ENCODE measurements at places on chromosomes 11 and 22.

DNA sequence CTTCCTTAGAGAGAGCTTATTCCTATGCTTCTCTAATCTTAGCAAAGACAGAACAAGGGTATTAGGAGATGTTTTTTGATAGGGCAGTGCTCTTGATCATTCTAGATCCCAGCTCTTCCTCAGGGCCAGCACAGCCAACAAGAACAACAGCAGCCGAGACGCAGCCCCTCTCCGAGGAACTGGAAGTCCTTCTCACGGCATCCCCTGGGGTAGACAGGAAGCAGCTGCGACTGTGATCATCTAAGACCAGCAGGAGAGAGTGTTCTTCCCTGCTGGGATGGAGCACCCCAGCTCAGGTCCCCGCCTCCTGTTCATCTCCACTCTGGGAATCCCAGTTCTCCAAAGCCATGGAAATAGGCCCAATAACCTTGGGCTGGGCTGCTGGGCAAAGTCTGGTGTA, 29.6 kb downstream of the IRAG1 start:
- no peak for DNase-seq

DNA sequence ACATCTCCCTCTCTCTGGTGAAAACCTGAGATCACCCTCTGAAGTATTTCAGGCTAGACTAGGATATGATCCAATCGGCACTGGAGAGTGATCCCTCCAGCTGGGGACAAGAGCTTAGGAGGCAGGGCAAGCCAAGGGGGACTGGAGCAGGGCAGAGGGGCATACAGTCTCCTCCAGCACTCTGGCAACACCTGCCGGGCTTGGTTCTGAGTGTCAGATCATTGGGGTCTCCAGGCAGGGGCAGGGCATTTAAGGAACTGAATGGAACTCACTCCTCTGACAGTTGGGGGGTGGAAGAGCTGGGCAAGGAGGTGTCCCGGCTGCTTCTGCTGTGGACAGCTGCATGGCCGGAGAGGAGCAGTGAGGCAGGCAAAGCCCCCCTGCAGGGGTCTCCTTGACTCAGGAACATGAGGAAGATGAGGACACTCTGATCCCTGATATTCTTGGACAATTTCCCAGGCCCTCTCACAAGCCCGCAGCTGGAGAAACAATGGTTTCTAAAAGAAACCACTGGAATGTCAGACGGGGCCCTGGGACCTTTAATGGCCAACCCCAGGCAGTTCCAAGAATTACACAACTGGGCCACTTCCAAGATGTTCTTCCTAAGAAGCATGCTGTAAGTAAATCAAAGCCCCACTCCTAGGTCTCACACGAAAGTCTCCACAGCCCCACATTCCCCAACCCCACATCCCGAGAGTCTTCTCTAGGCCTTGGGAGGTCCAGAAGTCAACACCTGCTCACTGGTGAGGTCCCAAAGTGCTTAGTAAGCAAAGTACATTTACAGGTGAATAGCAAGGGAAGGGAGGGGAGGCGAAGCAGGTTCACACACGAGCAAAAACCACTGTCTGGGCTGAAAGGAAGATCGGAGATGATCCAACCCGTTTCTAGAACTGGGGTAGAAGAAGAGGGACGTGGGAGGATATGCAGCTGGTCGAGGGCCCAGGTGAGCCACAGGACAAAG, 1.2 kb upstream of the CCDC86 start:
- DNase-seq: peak; percentile 90

GRCh38 chr11:113048820-113049768, 87.9 kb downstream of the NCAM1 start:
- peak; percentile 94 for DNase-seq

DNA sequence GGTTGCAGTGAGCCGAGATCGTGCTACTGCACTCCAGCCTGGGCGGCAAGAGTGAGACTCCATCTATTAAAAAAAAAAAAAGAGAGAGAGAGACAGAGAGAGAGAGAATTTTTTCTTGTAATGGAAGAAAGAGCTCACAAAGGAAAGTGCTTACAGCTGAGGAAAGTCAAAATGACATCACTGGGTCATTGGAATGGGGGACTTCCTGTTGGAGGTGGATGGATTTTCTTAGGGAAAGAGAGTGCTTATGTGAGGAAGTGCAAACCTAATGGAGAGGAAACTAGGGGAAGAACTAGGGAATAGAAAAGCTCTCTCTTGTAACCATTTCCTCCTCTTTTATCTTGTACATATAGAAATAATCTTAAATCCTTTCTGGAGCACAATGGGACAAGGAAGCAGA, 6.3 kb upstream of the PIWIL4 start:
- DNase-seq: no peak

DNA sequence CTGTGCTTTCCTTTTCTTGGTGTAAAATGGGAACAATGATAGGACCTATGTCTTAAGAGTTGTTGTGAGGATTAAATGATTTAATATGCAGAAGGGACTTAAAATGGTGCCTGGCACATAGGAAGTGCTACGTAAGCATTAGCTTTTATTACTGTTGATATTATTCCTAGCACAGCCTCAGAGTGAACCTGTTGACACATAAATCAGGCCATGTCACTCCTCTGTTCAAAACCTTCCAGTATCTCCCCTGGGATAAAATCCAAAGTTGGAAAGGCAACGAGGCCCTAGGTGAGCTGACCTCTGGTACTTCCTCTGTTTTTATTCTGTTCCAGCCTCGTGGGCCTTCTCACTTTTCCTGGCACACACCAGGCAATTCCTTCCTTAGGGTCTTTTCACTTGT, 108.8 kb upstream of the CADM1 start:
- no peak for DNase-seq

- DNase-seq: no peak
Measured at GRCh38 chr11:117096201-117096991, 1.8 kb downstream of the SIK3 start.

- peak; percentile 3 for DNase-seq
Measured at GRCh38 chr11:35658020-35658948, 4.3 kb upstream of the TRIM44 start.

- DNase-seq: peak; percentile 95
Measured at GRCh38 chr11:29282088-29282487, 734.7 kb downstream of the KCNA4 start.

GRCh38 chr11:111454561-111455192, 57.5 kb downstream of the BTG4 start:
- DNase-seq: peak; percentile 74

DNA sequence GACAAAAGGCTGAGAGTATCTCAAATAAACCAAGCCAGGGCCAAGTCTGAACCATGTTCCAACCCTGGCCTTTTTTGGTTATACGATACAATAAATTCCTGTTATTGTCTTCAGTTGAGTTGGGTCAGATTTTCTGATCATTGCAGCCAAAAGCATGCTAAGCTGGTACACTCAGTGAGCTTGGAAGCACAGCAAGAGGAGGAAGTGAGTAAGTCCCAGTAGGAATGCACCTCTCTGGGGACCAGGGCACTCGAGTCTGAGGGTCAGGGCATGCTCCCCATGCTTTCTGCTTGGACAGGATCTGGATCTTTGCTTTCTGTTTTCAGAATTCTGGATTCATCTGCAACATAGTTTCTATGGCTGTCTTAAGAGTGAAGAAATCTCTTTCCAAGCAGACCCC, 73.1 kb downstream of the TMPRSS5 start:
- peak; percentile 50 for DNase-seq

DNA sequence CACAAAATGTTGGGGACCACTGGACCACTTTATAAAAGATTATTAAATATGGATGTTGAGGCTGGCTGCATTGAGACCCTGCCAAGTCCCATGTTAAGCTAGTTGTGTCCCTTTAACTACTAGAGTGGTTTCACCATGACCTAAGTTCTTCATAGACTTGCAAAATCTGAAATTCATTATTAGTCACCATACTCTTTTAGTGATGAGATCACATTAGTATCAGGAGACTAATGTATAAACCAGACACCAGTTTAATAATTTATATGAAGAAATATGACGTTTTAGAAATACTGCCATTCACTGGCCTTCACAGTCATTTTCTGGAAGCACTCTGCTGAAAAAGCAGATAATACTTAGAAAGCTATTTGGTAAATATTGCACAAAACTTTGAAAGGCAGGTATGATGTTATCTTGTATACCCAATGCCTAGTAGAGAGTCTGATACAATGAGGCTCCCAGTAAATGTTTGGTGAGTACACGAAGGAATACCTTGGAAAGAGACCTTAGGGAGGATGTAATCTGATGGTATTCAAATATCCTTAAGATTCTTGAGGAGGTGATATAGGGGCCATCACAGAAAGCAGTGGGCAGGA, 728.2 kb upstream of the ANO5 start:
- DNase-seq: no peak

- DNase-seq: peak; percentile 60
Measured at GRCh38 chr11:3153291-3153861, 11.7 kb downstream of the OSBPL5 start.

DNA sequence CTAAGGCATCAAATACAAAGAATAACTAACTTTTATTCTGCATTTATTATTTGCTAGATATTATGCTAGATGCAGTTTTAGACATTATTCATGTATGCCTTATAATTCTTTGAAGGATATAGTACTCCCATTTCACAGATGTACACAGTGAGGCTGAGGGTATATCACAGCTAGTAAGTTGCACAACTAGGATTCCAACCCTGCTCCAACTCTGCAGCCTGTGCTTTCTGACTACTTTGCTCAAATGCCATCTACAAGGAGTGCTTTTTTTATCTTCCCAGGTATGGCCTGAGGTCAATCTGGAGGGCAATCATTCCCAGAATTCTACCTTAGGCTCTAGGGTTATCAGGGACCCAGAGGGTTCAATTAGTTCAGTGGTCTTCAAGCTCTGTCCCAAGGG, 28.4 kb downstream of the NUP160 start:
- DNase-seq: no peak

DNA sequence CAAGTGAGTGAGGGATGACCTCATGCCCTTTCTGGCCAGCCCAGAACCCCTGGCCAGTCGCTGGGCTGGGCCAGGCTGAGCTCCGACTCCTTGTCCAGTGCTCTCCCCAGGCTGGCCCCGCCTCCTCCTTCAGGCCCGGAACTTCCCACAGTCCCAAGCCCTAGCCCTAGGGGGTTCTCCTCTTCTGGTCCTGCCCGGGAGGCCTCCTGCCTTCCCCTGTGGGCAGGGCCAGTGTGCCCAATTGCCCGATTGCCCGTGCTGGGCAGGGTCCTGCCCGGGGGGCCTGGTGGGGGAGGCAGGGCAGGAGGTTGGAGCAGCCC, 4.2 kb downstream of the TCIRG1 start:
- no peak for DNase-seq

GRCh38 chr11:46200537-46201281, 76.8 kb upstream of the CREB3L1 start:
- peak; percentile 7 for DNase-seq

DNA sequence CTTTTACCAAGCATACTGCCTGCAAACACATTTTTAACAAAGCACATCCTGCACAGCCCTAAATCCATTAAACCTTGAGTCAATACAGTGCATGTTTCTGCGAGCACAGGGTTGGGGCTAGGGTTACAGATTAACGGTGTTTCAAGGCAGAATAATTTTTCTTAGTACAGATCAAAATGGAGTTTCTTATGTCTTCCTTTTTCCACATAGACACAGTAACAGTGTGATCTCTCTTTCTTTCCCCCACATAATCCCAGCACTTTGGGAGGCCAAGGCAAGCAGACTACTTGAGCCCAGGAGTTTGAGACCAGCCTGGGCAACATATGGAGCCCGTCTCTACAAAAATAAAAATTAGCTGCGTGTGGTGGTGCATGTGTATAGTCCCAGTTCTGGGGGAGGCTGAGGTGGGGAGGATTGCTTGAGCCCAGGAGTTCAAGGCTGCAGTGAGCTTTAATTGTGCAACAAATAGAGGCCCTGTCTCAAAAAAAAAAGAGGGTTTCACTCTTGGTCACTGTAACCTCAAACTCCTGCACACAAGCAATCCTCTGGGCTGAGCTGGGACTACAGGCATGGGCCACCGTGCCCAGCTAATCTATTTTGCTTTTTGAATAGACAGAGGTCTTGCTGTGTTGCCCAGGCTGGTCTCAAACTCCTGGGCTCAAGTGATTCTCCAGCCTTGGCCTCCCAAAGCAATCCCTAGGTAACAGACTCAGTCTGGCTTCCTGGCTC, 19.7 kb upstream of the SLC3A2 start:
- DNase-seq: no peak

- peak; percentile 18 for DNase-seq
Measured at GRCh38 chr22:24046024-24046423, 34.9 kb downstream of the CABIN1 start.

GRCh38 chr11:21113876-21114275, 444.5 kb downstream of the NELL1 start:
- DNase-seq: no peak
